ENCODE measurements at places on chromosomes 5 and 9.

DNA sequence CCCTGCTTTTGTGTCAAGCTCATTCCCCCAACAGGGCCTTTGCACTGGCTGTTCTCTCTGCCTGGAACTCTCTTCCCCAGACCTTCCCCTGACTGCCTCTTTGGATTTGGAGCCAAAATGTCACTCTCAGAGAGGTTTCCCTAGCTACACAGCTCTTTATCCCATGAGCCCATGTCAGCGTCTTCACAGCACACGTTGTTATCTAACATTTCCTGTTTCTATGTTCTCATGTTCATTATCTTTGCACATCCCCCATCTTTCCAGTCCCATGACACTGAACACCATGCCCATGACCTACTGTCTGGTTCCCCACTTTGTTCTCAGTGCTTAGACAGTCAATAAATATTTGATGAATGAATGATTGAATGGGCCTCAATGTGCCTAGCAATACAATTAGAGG, 26.3 kb upstream of the ARSI start:
- DNase-seq: no peak

GRCh38 chr9:16726029-16726428, 144.4 kb downstream of the BNC2 start:
- peak; percentile 39 for DNase-seq

DNA sequence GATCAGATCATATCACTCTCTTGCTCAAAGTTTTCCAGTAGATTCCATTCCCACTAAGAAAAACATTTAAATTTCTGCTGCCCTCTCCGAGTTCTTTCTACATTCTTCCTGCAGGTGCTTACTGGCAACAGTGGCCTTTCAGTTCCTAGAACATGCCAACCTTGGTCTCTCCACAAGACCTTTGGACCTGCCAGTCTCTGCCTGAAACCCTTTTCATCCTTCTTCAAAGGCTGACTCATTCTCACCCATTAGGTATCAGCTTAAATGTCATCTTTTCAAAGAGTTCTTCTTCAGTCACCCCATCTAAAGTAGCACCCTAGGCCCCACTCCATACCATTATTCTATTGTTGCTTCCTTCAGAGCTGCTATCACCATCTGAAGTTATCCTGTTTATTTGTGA, 21.8 kb downstream of the PPIC start:
- DNase-seq: no peak

GRCh38 chr5:35899800-35900199, 38.6 kb downstream of the CAPSL start:
- DNase-seq: no peak

DNA sequence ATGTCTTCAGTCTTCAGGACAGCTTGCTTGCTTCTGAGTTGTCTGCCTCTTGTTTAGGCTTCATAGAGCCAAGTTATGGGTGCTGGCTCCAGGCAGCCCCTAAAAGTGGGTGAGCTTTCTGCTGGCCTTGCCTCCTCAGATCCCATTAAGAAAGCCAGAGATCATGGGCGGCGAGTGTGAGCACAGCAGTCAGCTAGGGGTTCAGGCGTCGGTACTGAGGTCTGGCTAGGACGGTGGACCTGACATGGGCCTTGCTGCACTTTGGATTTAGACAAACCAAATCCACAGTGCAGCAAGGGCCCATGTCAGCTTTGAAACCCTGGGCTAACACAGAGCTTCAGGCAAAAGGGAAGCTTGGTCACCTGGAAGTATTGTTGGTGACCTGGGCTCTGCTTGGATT, 17.6 kb downstream of the PSAT1 start:
- no peak for DNase-seq

- DNase-seq: no peak
These were observed 1.2 kb downstream of the RNF14 start for GRCh38 chr5:141969783-141970771.

DNA sequence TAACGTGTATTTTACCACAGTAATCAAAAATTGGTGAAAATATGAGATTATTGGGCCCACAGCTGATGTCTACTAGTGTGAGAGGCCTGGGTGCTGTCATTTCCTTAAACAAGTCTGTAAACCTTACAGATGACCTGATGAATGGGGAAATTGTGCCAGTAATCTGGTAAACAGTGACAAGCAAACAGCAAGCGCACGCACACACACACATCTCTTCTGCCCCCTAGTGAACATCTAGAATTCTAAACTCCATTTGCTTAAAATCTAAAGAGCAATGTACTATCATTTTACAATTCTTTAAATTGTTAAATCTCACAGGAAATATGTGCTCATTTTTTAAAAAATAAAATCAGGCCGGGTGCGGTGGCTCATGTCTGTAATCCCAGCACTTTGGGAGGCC, 7.5 kb upstream of the RAPGEF1 start:
- peak; percentile 51 for DNase-seq

GRCh38 chr9:127083138-127083980, 39.1 kb downstream of the ANGPTL2 start:
- DNase-seq: no peak

DNA sequence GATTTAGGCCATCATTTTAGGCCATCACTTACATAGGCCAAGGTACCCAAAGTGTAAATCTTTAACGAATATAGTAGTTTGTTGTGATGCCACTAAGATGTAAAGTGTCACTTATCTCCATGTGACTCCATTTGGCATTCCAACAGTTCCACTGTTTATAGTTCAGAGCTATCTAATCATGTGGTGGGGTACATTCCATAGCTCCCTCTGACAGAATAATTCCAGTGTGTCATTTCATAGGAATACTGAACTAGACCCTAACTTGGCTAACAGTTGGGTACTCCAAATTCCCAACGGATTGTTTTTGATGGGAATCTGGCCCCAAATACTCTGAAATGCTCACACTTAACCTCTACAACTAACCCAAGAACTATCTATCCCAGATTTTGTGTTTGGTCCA, 76.7 kb upstream of the FST start:
- peak; percentile 33 for DNase-seq

DNA sequence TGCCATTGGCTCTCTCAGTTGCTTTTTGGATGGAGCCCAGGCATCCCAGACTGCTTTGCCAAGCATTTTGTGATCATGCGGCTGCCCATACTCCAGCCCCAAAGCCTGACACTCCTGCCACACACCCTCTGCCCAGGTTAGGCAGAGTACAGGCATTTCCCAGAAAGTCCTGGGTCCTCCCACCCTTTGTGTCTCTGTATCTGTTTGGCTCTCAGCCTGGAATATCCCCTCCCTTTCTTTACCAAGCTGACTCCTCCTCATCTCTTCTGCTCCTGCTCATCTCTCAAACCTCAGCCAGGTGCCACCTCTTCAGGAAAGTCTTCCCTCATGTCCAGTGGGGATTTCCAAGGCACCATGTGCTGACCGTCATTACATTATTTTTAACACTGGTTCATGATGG, 14.3 kb upstream of the SH3RF2 start:
- DNase-seq: no peak

DNA sequence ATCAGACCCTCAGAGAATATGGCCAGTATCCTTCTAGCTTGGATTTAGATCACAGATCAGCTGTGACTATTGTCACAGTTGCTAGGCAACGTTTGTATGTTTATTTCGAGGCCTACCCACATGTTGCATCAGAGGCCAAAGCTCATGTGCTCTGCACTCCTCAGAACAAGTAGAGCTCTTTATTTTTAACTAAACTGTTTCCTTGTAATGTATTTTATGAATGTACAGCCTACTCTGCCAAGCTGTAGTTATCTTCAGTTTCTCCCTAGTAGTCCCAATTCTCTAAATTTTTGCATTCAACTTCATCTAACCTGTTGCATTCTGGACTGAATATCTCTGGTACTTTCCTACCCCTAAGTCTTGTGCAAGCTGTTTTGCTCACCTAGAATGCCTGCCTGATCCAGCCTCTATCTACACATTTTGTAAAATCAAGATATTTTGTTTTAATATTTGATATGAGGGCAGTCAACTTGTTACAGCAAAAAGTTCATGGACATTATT, 52.8 kb downstream of the CAST start:
- peak; percentile 66 for DNase-seq

- DNase-seq: no peak
These were observed 20.1 kb upstream of the CFAP157 start for GRCh38 chr9:127686461-127687393.

GRCh38 chr5:11075035-11075805, 314.2 kb upstream of the DAP start:
- no peak for DNase-seq

GRCh38 chr5:54440456-54440893, 15.0 kb upstream of the HSPB3 start:
- no peak for DNase-seq

GRCh38 chr9:128913048-128913900, 7.5 kb upstream of the PHYHD1 start:
- no peak for DNase-seq

DNA sequence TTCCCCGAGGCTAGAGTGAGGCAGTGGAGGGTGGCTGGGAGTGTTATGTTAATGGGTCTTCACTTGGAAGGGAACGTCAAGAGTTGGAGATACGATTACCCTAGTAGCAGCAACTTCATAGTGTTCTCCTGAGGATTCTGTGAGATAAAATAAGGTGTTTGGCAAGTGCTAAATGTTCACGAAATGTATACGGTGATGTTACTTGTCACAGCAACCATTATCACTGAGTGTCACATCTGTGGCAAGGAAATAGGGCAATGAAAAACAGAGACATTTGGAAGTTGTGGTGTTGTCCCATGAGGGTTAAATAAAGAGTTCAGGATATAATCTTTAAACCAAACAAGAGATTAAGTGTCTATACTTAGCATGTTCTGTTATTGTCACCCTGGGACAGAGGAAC, 183.3 kb downstream of the ALDH1A1 start:
- DNase-seq: no peak
